Heart left ventricle (tissue), 16 donors: ENCODE measurements at places on chromosomes 7 and 10.
A peak's percentile ranks its signal among the peaks of the same experiment; 100 is the strongest.

DNA sequence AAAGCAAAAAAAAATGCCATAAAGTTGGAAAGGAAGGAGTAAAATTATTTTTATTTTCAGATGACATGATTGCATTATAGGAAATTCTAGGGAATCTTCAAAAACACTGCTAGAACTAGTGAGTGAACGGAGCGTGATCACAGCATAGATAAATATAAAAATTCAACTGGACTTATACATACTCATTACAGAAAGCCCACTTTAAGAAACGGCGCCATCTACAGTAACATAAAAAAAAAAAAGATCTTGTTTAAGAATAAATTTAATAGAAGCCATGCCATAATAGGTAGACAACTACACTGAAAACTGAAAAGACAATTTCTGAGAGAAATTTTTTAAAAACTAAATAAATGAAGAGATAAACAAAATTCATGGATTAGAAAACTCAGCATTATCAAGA, 623.1 kb upstream of the MGMT start:
- DNase-seq: no peak

- DNase-seq: no peak
These were observed 14.3 kb upstream of the RPA3 start for GRCh38 chr7:7732621-7733281.

- no peak for DNase-seq
These were observed 14.4 kb downstream of the HERPUD2 start for GRCh38 chr7:35680403-35681013.

DNA sequence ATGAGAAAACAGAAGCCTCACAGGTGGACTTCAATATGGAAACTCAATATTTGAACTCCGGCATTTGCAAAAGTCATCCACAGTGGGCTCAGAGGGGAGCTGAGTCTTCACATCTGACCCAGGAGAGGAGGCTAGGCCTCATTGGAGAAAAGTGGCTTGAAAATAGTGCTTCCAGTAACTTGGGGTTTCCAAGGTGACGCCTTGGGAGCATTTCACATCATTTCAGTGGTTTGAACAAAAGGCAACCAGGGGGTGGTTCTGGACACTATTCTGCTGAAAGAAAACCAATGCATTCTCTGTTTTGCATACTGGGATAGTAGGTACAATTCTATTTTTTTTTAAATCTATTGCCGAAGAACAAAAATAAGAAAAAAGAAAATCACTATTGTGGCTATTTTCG, 599.2 kb upstream of the POM121L12 start:
- DNase-seq: no peak

DNA sequence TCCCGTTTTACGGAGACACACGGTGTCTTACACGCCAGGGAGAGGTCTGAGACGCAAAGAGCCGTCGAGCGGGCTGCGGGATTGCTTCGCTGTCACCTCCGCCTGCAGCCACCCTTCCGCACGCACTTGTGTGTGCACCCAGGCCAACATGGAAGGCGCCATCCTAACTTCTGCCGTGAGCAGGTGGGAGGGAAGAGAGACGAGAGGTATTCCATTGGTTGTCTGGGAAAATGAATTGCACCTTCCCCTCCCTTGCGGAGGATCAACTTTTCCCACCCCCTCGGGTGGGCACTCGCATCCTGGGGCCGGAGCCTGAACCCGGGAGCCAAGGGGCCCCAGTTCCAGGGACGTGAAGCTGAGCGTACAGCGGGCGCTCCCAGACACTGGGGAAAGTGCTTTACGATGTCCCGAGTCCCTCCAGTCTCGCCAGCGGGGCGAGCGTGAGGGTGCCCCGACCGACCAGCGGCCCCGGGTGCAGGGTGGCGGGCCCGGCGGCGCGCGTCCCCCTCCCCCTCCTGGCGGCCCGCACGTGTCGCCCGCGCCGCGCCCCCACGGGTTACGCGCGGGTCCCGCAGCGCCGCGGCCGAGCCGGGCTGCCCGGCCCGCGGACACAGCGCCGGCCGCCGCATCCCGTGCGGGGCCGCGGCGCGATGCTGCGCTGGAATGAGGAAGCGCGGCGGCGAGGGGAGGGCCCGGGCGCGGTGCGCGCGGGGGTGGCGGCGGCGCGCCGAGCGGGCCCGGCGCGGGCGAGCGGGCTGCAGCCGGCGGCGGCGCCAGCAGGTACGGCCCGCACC, 984 bp upstream of the IKZF1 start:
- DNase-seq: peak; percentile 70

- DNase-seq: no peak
These were observed 8.1 kb downstream of the CCDC6 start for GRCh38 chr10:59898125-59898835.

DNA sequence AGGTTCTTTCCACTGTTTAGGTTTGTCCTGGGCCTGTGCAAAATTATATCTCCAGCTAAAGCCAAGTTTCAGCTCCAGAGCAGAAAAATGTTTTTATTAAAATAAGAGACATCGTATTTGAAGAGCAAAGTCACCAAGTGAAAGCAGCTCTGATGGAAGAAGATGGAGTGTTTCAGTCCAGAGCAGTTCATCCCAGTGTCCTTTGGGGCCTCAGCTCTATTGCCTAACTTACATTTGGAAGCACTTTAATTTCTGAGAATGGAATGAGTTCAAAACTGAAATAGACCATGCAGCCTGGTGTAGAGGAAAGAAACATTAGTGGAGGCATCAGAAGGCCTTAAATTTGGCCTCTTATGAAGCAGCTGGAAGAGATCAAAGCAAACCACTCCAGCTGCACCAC, 545.2 kb downstream of the SORCS1 start:
- DNase-seq: no peak

- no peak for DNase-seq
These were observed 54.3 kb upstream of the SGCE start for GRCh38 chr7:94710256-94710655.

DNA sequence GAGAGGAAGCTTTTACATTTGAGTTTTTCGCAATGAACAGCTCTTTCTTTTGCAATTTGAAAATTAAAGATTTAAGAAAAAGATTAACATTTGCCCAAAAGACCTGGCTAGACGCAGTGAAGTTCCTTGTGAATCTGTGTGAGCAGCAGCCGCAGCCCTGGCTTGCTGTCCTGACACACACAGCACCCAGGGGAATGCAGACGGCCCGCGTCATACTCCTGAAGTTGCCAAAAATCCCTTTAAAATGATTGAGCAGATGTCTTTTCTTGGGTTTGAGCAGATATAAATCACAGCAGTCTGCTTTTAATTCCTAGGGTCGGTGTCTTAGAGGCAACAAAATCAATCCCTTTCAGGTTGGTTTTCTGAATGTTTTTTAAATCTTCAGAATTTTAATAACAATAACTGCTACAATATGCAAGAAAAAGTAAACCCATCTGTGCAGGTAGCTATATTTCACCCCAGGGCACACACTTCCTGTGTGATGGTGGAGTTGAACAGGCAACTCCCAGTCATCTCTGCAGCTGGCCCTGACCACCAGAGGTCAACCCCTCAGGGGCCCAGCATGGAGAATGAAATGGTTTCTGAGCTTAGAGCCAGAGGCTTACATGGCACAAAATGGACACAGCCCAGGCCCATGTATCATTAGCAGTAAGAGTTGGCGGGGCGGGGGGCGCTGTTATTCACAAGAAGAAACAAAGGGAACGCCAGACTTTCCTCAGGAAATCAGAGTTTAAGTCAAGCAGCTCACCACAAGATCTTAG, 32.2 kb upstream of the TRIL start:
- DNase-seq: peak; percentile 74

- DNase-seq: no peak
These were observed 51.9 kb downstream of the SORBS1 start for GRCh38 chr10:95509251-95509650.

GRCh38 chr10:62651341-62651740, 153.2 kb upstream of the ADO start:
- DNase-seq: no peak

GRCh38 chr7:142168746-142169145, 57.2 kb downstream of the MGAM2 start:
- DNase-seq: no peak

DNA sequence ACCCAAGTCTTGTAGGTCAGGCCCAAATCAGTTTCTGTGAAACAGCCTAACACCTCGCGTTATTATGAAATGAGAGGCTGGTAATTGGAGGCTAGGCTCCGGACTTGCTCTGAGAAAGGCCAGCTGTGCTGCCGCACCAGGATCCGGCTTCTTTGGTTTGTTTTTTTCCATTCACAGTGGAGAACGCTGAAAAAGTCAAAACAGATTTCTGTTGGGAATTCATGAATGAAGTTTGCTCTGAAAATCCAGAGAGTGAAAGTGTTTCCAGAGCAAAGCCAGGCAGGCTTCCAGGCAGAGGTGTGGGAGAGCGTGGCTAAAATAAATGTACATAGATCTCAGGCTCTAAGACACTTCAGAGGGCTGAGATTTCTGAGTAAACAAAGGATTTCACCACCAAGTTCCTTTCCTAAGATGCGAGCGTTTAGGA, 240.1 kb downstream of the TRIL start:
- no peak for DNase-seq

- DNase-seq: no peak
These were observed 39.7 kb upstream of the ZNF32 start for GRCh38 chr10:43688348-43688892.

GRCh38 chr10:43676331-43676730, 27.6 kb upstream of the ZNF32 start:
- no peak for DNase-seq
